Breast epithelium (tissue), 4 donors: ENCODE measurements at places on chromosomes 16 and 17. TPM values are rescaled to one million over a fixed set of nuclear protein-coding genes. Genes with fewer than 3 reads are reported as not detected.
A peak's percentile ranks its signal among the peaks of the same experiment; 100 is the strongest.

Gene YBX2
- total RNA-seq = 2.9 TPM

Gene CES5A
- not detected for total RNA-seq

Gene KCTD19
- total RNA-seq = not detected

Gene HS3ST3B1
- 2.8 TPM for total RNA-seq

Gene CD300LB
- 0.88 TPM for total RNA-seq

Gene PDF
- 19.7 TPM for total RNA-seq

Gene FAHD1
- 29.7 TPM for total RNA-seq

Gene EVPLL
- 0.32 TPM for total RNA-seq

Gene CD68
- total RNA-seq = 49.8 TPM

Gene ARMC7
- total RNA-seq = 5.6 TPM

DNA sequence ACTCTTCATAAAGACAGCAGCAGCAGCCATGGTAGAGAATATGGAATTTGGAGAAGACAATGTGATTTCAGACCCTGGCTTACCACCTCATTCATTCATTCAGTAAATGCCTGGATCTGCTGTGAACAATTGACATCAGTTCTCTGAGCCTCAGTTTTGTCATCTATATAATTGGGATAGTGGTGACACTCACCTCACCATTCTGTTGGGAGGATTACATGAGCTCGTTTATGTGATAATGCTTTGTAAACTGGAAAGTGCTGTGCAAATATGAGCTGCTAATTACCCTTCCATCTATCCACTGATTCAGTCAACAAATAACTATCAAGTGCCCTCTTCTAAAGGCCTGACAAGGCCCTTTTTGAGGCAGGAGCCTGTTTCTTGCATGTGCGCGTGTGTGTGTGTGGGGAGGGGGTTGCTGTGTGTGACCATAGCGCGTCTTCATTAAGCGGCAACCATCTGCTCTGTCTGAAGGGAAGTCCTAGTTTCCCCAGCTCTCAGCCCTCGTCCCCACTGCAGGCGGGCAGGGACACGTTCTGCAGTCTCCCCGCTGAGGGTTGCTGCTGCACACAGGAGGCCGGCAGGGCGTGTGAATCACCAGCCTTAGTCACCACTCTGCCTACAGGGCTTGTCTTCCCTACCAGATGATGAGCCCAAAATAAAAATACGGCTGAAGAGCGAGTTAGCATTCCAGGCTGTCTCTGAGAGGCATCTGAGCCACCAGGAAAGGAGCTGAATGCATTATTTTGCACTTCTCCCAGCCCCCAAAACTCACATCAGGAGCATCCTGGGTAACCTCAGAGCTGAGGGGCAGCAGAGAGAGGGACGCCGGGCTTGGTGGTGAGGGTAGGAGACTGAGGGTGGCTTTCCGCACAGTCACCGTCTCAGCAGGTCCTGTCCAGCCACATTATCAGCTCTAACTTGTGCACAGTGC lies 19.9 kb downstream of the ARL4D start:
- peak; percentile 59 for DNase-seq

GRCh38 chr17:77099997-77100396 lies 40.8 kb upstream of the SEC14L1 start:
- no peak for DNase-seq

DNA sequence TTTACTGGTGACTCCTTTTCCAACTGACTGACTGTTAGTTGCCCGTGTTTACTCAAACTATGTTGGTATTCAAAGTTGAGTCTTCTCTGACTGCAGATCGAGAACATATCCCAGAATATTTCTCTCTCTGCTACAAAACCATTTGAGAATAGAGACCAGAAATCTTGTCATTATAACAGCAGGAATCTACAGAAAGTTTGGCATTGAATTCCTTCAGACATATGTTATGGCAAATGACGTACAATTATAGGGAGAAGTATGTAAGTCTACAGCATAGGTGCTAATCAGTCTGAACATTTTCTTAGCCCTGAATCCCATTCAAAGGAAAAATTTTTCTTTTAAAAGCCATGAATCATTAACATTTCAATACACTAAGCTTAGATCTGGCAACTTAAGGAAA lies 239.8 kb upstream of the SOX9 start:
- DNase-seq = no peak

DNA sequence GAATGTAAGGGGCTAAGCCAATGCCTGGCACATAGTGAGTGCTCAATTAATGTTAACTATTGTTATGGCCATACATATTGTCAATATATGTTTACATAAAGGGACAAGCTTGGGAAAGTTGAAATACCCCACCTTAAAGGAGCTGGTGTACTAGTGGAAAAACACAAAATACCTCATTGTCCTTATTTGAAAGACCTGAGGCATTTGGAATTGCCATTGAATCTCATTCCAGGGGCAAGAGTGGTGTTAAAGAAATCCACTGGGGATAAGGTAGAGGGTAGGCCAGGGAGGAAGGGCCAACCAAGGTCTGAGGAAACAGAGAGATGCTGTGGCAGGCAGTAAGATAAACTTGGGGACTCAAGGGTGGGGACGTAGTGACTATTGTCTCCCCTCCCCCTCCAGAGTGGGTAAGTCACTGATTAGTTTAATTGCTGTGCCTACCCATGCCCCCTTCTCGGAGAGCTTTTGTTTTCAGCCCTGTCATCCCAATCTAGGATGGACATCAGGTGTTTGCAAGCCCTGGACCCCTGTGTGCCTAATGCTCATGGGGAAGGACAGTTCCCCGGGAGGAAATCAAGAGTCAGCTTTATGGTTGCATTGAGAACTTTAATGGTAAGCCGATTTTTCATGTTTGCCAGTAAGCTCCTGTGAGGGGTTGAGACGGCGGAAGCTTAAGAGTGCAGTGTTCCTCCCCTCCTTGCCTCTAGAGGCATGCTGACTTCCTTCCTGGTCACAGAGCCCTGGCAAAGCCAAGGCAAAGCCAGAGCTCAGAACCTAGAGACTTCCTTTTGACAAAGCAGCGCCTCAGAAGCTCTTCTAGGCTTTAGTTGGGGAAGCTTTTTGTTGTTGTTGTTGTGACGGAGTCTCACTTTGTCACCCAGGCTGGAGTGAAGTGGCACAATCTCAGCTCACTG lies 2.5 kb upstream of the HEATR9 start:
- DNase-seq = no peak

- DNase-seq = no peak
These were observed 6.1 kb downstream of the OR1A1 start for GRCh38 chr17:3213587-3213986.

DNA sequence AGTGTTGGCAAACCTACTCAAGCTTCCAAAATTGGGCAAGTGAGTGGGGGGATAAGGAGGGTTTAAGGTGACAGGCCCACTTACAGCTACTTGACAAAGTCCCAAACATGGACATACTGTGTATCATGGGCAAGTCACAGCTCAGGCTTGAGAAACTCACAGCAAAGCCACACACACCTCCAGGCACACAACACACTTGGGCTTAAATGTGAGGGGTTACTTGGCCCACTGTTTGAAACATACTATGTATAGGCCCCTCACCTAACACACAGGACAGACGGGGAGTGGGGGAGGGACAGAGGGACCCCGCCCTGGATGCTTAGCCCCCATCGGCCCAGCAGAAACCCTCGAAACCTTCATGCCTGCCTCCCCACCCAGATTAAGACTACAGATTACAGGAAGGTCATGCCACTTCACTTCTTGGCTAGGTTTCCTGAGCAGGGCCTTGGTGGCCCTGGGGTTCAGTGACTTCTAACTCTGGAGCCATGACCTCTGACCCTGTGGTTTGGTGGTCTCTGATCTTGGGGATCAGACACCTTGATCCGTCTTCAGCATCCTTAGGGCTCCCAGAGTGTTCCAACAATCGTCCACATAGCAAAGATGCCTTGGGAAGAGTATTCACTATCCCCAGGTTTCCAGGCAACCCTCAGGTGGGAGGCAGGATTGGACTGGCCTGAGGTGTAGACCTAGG lies 2.3 kb upstream of the SAMD14 start:
- DNase-seq = no peak

DNA sequence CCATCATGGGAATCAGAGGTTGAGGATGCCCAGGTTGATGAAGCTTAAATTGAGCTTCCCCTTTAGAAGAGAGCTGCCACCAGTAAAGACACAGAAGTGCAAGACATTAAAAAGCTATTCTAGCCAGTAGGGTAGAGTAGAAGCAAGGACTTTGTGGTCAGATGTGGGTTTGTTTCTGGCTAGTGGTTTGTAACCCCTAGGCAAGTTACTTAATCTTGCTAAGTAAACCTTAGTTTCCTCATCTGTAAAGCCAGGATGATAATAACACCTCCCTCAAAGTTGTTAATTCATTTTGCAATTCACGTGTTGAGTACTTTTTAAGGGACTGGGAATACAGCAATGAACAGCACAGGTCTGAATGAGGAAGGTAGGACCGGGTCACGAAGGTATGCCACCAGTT lies 3.6 kb downstream of the SNTB2 start:
- DNase-seq = no peak

GRCh38 chr17:53227111-53227510 lies 595.6 kb upstream of the KIF2B start:
- DNase-seq = no peak

DNA sequence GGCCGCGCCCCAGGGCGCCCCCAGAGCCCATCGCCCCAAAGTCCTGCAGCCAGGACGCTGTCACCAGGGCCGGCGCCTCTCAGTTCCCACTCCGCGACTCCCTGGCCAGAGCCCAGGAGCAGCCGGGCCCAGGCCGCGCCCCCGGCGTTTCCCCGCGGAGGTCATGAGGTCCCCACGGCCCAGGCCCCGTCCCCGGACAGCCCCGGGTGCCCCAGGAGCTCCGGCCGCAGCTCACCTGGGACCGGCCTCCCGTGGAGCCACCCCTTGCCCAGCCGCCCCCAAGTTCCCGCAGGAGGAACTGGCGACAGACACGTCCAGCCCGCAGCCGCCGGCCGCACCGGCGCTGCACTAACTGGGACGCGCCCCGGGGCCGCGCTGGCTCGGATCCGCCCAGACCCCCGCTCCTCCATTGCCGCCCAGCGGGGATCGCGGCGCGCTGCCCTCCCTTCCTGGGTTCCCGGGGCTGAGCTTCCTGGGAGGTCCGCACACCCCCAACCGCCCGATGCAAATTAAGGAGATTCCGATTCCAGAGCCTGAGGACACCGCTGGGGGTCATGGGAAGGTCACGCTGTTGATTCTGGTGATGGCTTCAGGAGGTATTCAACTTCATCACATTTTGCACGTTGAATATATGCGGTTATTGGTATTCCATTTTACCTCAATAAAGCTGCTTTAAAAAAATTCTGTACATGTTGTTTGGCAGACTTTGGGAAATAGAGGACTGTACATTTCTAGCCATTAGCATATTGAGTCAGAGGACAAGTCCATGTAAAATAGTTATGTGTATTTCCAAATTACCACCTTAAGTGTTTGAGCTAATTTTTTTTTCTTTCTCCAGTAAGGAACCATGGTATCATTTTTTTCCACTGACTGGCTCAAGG lies 9.9 kb downstream of the AHSP start:
- no peak for DNase-seq

DNA sequence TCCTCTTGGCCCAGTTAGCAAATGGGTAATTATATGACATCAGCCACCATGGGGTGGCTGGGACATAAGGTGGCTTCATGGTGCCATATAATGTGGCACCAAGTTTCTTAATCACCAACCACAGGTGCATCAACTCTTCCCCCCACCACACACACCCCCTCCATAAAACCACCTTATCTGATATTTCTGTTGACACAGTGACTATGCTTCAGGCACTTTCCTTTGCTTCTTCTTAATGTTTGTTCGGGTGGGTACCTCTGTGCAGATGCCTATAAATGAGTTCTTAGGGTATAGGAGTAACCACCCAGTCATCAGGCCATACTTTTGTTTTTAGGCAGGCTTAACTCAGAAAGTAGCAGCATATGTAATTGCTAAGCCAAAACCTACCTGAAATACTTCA lies 29.5 kb downstream of the RNF43 start:
- DNase-seq = no peak

DNA sequence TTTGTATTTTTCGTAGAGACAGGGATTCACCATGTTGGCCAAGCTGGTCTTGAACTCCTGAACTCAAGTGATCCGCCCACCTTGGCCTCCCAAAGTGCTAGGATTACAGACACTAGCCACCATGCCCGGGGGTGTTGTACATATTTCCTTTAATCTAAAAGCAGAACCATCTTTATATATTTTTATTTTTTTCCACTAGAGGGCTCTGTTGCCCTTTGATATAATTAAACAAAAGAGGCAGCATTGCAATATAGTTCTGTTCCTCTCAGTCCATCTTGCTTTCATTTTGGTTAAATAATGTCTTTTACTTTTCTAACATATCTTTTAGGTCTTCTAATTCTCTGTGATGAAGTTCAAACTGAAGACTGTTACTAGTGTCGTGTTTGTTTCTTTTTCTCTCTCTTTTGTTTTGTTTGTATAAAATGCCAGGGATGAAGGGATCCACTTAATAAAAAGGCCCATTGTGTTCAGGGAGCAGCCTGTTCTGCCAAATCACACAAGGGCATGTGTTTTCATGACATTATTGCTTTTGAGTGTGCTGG lies 23.4 kb downstream of the WWOX start:
- peak; percentile 73 for DNase-seq

DNA sequence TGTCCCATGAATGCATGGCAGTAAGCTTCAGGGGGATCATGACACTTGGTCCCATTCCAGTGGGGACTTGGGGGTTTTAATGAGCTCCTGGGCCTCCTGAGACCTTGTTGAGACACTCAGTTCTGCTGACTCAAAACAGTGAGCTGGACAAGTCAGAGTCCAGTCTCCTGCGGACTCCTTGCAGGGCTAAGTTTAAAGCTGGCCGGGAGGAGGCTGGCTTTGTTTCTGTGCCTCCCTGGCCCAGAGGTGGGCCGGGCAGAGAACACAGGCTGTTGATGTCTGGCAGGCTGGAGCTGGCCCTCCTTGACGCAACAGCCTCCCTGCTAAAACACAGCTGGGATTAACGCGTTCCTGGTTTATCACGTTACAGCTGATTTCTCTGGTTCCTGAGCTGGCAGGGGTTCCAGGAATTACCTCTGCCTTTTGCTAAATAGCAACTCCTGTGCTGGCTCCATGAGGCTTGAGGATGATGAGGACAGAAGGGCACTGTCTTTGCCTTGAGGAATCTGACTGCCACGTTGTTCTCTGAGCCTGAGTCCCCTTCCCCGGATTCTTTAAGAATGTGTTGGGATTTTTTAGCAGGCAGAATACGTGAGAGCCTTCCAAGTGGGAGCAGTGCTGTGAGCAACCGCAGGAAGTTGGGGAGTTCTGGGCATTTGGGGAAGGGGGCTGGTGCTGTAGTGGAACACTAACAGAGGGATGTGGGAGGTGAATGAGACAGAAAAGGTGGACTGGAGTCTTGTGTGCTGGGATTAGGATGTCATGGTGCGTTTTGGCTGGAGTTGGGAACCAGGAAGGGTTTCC lies 2.0 kb downstream of the GPT2 start:
- no peak for DNase-seq

DNA sequence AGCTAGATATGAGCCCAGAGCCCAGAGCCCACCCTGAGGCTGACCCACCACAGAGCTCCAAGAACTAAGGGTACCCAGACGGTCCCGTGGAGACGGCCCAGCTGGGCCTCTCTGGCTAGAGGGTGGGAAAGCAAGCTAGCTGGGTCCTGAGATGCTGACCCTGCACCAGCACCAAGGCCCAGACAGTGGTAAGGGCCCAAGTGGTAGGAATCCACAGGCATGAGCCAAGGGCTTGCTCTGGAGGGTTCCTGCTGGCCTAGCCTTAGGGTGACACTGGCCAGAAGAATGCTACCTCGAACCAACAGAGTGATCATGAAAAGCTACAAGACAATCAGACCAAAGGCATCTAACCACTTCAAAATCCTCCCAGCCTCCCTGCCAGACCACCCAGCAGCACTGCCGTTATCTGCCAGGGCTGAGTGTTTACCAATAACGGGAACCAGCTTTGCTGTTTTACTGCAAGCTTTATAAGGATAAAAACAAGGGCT lies 13.2 kb downstream of the HIC1 start:
- DNase-seq = no peak

GRCh38 chr17:8420041-8420934 lies 15.4 kb upstream of the NDEL1 start:
- DNase-seq = peak; percentile 64

- DNase-seq = peak; percentile 25
These were observed 47.4 kb downstream of the AXIN2 start for GRCh38 chr17:65514082-65514481.
